ENCODE measurements at places on chromosomes 6 and 20. TPM values are rescaled to one million over a fixed set of nuclear protein-coding genes. Genes with fewer than 3 reads are reported as not detected.

MAS1 gene
- total RNA-seq = not detected

- DNase-seq = no peak
- no peak overlapping the region for H3K4me3 ChIP-seq
- H3K4me1 ChIP-seq = no peaks in the 10 kb centered on the region
- no peaks in the 10 kb centered on the region for H3K27me3 ChIP-seq
- no peaks in the 10 kb centered on the region for H3K36me3 ChIP-seq
- no peak overlapping the region for H3K27ac ChIP-seq
Measured at GRCh38 chr20:11051136-11051535, 377.3 kb upstream of the JAG1 start.

DNA sequence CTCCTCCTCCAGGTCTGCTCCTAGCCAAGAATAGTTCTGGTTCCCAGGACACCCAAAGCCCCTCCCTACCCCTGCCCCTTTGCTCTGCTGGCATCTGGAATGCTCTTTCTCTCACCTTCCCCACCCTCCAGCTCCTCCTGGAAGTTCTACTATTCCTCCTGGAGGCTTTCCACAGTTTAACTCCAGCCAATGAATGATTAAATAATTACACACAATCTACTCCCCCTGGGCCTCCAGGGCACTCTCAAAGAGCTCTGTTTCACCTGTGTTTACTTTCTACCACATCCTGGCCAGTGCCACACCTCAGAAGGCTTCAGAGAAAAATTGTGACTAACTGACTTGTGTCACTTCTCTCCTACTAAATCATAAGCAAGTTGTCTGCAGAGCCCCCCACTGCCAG, 36.2 kb downstream of the GCM1 start:
- no peaks in the 10 kb centered on the region for H3K27me3 ChIP-seq
- H3K27ac ChIP-seq = no peak overlapping the region

DNA sequence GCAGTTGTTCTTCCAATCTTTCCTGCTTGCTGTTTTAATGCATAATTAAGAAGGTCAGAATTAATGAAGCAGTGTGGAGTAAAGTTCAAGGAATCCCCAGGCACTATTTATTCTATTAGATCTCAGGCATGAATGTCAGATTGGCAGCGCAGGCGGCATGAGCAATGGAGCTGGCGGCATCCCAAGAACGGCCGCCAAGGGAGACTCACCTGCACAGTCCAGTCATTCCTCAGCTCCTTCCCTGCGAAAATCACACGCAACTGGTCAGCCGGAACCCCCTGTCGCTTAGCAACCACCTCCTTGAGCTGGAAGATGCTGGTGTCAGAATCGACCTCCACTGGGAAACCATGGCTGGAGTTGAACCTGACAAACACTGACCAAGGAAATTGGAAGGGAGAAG, 284.5 kb downstream of the PRKN start:
- no peak overlapping the region for H3K4me3 ChIP-seq
- no peaks in the 10 kb centered on the region for H3K4me1 ChIP-seq
- H3K27me3 ChIP-seq = no peaks in the 10 kb centered on the region
- DNase-seq = no peak

SH3BGRL2 gene
- total RNA-seq = 73.0 TPM

GRCh38 chr20:59567585-59568508, 36.5 kb upstream of the PHACTR3 start:
- H3K27ac ChIP-seq = no peak overlapping the region
- no peak for DNase-seq
- H3K4me1 ChIP-seq = no peaks in the 10 kb centered on the region
- H3K4me3 ChIP-seq = no peak overlapping the region
- peaks cover 6% of the 10 kb centered on the region for H3K27me3 ChIP-seq
